ENCODE measurements at places on chromosomes 6 and 20.

GRCh38 chr20:13205425-13205824, 15.6 kb upstream of the ISM1 start:
- no peak for DNase-seq

DNA sequence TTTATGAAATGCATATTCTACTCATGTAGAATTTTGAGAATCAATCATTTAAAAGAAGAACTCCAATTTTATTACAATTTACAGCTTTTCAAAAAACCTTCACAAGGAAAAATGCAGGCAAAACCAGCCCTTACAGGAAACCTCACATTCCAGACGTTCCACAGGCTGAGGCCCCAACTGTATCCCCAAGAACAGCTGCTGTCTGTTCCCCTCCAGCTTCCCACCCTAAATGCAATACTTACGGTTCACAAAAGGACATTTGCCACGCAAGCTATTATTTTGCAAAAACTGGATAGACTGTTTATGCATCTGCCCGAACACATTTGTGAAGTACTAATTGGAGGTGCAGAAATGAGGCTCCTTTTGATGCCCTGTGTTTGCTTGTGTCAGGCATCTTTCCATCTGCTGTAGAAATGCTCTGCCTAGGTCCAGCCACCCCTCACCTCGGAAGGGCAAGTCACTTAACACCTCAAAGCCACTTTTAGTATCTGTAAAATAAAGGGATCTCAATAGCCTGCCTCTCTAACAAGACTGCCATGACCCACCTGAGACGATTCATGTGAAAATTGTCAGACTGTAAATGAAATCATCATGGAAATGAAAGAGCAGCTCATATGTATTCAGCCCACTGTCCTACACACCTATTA, 26.5 kb downstream of the PDE10A start:
- no peak for DNase-seq

DNA sequence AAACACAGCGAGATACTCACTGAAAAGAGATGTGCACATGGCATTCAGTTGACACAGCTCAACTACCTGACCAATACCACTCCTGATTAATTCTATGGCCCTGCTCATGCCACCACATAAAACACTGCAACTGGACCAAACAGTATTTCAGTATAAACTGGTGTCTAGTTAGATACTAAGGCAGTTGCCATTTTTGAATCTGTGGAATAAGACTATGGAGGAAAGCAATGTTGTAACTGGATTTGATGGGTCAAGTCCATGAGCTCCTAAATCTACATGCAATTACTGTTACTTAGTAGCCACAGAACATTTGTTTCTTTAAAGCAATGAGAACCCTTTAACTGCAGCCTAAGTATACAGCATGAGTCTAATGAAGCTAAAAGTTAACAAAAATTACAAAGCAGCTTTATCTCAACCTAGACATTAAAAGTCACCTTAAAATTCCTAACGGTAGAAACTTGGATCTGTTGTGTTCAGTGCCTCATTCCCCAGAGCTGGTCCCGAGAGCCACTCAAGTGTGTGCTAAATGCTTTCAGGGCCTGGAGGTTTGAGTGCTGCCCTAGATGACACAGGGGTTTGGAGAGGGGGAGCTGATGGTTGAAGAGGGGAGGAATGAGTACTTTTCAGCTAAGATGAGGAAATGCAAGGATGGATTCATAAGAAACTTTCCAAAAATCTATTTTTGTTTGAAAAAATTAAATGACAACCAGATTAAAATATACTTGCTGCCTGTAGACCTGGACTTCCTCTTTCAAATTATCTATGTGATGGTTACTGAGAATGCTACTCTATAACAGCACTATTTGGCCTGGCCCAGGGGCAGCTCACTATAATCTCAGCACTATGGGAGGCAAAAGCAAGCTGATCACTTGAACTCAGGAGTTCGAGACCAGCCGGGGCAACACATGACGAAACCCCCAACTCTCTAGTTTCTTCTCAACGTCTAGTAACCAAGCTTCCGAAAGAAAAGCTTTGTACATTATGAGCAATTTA, 15.6 kb downstream of the SNX5 start:
- DNase-seq = no peak

DNA sequence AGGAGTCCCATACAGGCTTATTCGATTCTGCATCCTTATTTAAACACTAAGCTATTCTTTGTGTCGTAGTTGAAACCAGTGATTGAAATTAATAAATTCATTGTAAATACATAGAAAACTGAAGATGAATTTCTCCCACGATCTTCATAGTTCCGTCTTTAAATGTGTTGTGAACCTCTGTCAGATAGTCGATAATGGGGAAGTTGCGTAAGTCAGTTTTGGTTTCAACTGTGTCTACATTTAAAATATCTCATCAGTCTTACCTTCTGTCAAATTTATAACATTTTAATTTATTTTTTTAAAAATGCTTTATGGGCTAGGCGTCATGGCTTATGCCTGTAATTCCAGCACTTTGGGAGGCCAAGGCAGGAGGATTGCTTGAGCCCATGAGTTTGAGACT, 12.7 kb downstream of the STX11 start:
- DNase-seq = no peak

DNA sequence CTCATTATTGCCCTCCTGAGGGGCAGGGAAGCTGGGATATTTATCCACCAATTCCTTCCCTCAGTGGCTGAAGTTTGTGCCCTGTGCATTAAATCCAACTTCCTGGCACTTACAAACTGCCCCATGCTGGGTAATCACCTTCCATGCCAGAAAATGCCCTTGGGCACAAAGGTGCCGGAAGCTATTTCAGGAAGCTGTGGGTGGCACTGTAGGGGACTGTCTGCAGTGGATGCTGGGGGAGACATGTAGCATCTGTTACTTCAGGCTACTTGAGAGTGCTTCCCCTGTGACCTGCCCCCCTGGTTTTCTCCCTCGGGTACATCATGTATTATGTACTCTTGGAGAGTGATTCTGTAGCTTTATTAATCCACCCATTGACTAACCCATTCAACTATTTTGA, 24.7 kb upstream of the RALGAPA2 start:
- DNase-seq = no peak

DNA sequence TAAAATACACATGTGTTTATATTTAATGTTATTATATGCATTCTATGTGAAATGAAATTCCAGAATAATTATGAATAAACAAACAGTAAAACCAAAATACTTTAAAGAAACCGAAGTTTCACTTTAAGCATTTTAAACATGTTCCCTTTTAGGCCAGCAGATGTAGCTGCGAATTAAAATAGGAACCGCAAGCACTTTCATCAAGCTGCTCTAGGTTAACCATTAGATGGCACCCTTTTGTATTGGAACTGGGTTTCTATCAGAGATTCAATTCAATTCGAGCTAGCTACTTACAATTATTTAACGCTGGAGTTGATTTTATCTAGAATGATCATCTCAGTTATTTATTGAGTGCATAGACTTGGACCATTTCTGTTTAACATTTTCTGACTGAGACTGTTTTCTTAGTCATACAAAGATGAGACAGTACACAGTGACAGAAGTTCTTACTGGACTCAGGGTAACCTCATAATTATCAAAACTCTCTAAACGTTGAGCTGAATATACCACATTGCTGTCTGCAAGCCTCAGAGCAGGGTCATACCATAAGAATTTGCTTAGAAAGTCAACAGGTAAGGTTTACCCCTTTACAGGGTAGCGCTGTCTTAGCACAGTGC, 8.5 kb downstream of the TMEM242 start:
- DNase-seq = no peak

DNA sequence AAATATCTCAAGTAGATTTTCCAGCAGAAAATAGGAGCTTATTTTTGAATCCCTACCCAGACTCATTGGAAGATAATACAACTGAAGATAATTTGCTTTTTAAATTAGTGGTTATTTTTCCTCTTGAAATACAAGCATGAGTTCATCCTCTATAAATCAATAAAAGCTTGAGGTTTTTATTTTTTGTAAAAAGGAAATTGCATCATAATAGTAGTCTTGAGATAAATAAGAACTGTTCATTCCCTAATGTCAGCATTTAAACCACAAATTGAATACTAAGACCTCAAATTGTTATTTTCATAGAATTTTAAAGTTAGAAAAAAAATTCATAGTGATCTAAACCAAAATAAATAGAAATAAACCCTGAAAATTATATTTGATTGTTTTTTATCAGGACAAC, 719.1 kb downstream of the CD109 start:
- DNase-seq = no peak

- no peak for DNase-seq
These were observed 117.3 kb downstream of the ARHGAP18 start for GRCh38 chr6:129592516-129593232.

DNA sequence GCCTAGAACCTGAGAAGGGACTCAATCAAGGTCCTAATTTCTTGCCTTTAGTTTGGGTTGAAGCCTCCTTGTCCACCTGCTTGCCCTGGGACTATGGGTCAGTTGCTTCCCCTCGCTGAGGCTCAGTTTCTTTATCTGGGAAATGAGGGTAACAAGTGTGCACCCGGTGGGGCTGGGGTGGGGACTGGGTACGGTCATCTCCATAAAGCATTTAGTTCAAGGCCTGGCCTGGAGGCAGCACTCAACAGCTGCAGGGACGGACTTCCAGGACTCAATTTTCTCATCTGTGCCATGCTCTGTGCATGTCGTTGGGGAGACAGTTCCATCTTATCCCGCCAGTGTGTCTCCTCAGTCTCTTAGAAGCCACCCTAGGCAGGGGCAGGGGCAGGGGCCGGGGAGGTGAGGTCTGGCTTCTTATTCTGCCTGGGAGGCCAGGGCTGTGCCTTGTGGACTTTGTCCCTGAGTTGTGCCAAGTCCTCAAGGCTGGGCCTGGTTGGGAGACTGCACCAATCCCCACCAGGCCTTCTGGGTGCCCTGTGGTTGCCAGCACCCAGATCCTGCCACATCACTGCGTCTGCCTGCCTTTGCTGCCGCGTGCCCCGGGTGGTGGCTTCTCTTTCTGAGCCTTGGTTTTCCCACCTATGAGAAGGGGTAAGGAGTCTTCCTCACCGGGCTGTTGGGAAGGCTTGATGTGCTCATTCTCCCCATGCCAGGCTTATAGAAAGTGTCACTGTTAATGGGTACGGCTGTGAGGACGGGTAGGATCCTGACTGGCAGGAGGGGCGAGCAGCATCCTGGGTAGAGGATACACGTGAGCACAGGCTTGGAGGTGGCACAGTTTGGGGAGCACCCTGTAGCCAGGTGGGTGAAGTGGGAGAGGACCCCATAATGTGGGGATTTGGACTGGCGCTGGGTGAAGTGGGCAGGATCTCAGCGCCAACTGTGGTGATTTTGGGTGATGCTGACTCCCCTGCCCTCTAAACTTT, 8.6 kb downstream of the SRC start:
- DNase-seq = no peak

GRCh38 chr6:154440022-154440421, 70.5 kb downstream of the CNKSR3 start:
- DNase-seq = no peak

DNA sequence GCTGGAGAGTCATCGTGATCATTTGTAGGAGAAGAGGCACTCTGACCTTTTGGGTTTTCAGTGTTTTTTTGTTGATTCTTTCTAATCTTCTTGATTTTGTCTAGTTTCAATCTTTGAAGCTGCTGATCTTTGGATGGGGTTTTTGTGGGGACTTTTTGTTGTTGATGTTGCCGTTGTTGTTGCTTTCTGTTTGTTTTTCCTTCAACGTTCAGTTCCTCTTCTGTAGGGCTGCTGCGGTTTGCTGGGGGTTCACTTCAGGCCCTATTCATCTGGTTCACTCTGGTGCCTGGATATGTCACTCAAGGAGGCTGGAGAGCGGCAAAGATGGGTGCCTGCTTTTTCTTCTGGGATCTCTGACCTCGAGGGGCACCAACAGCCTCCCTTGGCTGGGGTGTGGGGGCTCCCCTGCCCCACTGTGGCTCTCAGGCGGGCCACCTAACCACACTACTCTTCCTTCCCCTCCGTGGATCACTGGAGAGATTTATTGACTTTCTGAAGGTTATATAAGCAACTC, 21.5 kb upstream of the TMEM244 start:
- DNase-seq = no peak

DNA sequence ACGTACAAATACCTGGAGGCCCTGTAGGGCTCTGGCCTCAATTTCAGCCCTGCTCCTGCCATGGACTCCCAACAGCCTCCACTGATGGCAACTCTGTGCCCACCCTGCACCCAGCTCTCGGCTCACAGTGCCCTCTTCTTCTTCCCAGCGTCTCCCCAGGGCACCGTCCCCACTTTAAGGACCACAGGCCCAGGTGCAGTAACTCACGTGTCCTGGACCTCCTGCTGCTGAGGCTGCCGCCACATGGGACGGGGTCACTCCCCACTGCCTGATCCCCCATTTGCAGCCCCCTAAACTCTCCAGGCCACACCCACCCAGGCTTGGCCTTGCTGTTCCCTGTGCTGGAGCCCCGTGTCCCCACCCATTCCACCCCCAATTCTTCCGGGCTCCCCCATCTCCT, 223.4 kb downstream of the PREX1 start:
- no peak for DNase-seq

DNA sequence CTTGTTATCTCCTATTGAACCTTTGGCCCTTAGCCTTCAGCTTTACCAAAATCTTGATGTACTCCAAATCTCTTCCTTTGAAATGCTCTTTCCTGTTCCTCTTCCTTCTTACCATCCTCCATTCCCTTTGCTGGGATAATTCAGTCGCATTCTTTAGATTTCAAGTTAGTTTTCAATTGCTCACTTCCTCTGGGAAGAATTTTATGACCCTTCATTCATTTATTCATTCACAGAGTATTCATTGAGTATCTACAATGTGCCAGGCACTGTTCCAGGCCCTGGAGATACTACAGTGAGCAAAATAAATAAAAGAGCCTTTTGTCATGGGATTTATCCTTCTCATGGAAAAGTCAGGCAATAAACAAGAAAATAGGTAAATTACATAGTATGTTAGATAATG, 548.2 kb upstream of the FLRT3 start:
- no peak for DNase-seq

DNA sequence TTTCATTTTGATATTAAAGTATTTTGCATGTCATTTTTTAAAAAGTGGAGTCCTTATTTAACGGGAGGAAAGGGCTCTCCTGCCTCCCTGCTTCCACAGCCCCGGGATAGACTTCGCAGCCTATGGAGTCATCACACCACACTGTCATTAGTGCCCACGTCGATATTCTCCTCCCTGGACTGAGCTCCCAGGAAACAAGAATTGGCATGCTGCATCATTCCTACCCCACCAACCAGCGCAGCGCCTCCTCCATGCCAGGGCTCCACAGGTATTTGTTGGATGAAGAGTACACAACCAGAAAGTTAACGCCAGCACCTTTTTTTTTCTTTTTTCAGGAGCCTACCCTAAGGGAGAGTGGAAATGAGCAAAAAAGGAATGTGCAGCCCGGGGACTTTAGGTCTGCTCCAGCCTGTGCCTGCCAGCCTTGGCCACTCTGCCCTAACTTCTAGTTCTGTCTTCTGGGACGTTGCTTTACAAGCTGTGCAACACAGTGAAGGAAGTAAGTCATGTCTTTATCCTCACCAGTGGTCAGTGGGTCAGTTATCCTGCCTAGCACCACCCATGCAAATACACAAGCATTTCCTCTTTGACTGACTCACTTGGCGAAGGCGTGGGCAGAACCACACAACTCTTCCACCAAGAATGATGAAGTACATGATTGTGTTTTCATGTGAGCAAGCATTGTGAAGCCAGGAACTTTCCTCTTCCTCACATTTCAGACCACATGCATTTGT, 180.7 kb upstream of the UST start:
- DNase-seq = no peak

Data from activated T-cell treated with anti-CD3 and anti-CD28 coated beads, Interleukin-2, amount 50 U/mL, for 24 hours (primary cell).